ENCODE measurements at places on chromosomes 7 and 10. TPM values are rescaled to one million over a fixed set of nuclear protein-coding genes. Genes with fewer than 3 reads are reported as not detected.

GJD4 gene
- total RNA-seq: not detected

THSD7A gene
- not detected for total RNA-seq

PRXL2A gene
- 8.8 TPM for total RNA-seq

GNGT1 gene
- not detected for total RNA-seq

LRRC72 gene
- total RNA-seq: not detected

PLA2G12B gene
- not detected for total RNA-seq

UTF1 gene
- not detected for total RNA-seq

TMEM139 gene
- 0.71 TPM for total RNA-seq

LOXL4 gene
- total RNA-seq: not detected

KCNK18 gene
- not detected for total RNA-seq

PRTFDC1 gene
- total RNA-seq: 0.89 TPM

OPN4 gene
- total RNA-seq: not detected

FRMD4A gene
- 0.17 TPM for total RNA-seq

IDI2 gene
- not detected for total RNA-seq

EFCAB10 gene
- total RNA-seq: not detected

FGF8 gene
- not detected for total RNA-seq

NPC1L1 gene
- total RNA-seq: not detected

CFAP46 gene
- not detected for total RNA-seq

CRYGN gene
- total RNA-seq: 0.13 TPM

FGL2 gene
- 1.1 TPM for total RNA-seq

PRPS1L1 gene
- total RNA-seq: not detected

ANKRD7 gene
- not detected for total RNA-seq

FHIP2A gene
- 24.0 TPM for total RNA-seq

SPRN gene
- total RNA-seq: not detected
